Ureter (tissue), 1 donor: ENCODE measurements at places on chromosomes 3 and 15.
A peak's percentile ranks its signal among the peaks of the same experiment; 100 is the strongest.

DNA sequence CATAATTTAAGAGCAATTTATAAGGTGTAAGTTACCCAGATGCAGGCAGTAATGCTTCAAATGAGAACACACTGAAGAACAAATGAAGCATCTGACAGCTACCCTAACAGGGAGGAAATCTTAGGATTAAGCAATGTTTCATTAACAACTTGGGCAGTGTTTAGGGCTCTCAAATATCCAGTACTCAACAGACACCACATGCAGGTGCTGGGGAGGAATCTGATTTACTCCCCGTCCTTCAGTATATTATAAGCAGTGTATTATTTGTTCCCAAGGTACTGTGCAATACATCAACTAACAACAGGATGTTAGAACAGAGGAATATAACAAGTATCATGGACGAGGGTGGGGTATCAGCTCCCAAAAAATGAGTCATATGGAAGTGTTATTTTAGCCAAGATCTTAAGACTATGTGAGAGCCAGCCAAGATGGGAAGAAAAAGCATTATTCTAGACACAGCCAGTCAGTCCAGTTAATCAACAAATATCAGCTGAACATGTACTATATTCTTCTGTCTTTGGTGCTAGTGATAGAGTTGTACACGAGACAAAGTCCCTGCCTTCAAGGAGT lies 20.4 kb downstream of the BTBD1 start:
- no peak for DNase-seq

GRCh38 chr15:55872471-55872870 lies 120.9 kb downstream of the NEDD4 start:
- DNase-seq: no peak

DNA sequence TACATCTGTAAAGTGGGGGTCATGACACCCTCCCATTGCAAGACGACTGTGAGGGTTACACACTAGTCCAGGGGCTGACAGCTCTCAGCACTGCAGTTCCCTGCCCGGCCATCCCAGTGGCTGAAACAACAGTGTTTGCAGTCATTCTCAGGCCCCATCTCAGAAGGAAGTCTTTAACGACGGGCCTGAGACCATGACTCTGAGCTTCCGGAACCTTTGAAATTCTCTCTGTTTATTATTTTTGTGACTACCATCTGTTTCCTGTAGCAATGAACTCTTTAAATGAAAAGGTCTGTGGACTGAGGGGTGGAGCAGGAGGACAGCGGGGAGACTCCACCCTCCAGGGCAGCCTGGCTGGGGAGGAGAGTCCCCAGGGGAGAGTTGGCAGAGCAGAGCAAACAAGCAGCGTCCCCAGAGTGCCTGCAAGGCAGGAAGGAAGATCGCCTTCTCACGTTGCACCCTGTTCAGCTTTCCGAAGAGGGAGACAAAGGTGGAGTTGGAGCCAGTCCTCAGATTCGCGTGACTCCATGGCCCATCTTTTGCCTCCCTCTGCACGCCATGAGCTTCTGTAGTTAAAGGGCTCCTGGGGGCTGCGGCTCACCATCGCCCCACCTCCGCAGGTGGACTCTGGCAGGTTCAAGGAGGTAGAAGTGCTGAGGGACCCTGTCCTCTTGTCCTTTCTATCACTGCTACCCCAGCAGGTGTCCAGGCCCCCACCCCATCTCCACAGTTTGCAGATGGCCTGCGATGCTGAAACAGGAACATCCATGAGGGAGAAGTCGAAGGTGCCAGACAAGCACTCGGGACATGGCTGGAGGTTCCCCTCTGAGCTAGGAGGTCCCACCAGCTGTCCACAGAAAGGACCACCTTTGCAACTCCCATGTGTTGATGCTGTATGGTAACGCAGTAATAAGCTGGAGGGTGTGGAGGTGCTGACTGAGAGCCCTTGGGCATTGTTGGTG lies 525.8 kb upstream of the PROK2 start:
- DNase-seq: peak; percentile 62

DNA sequence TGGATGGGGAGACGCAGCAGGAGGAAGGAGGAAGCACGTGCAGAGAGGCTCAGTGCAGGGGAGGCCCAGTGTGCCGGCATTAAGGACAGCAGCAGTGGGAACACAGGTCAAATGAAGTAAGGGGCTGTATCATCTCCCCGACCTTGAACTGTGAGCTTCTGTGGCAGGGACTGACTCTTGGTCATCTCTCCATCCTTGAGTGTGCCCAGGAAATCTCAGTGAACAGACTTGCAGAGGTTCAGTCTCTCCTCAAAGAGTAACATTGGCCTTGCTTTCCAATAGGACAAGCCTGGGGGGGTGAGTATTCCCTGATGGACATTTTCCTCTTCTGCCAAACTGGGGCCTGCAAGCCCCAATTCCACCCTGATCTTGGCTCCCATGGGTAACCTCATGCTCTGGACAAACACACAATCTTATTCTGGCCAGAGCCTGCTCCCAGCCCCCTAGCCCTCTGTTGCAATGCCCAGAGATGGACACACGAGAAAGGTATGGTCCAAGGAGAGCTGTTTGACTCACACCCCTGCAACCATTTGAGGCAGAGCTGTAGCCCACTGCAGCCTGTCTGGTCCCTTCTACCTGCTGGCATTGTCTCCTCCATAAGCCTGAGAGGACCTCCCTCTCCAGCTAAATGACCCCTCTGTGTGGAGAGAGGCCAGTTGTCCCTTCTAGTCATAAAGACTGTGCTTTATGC lies 50.9 kb downstream of the TLE3 start:
- no peak for DNase-seq

DNA sequence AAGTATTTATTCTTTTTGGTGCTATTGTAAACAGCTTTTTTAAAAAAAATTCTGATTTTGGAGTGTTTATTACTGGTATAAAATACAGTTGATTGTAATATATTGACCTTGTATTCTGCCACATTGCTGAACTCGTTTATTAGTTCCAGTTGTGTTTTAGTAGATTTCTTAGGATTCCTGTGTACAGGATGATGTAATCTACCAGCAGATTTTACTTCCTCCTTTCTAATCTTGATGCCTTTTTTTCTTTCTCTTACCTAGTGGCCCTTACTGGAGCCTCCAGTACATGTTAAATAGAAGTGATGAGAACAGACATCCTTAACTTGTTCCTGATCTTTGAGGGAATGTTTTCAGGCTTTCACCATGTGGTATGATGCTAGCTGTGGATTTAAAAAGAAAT lies 70.4 kb upstream of the KY start:
- no peak for DNase-seq

GRCh38 chr15:32715276-32715675 lies 2.5 kb upstream of the GREM1 start:
- no peak for DNase-seq
